Left hindlimb (tissue), 1 donor: ENCODE measurements at places on chromosomes 11 and 22.

DNA sequence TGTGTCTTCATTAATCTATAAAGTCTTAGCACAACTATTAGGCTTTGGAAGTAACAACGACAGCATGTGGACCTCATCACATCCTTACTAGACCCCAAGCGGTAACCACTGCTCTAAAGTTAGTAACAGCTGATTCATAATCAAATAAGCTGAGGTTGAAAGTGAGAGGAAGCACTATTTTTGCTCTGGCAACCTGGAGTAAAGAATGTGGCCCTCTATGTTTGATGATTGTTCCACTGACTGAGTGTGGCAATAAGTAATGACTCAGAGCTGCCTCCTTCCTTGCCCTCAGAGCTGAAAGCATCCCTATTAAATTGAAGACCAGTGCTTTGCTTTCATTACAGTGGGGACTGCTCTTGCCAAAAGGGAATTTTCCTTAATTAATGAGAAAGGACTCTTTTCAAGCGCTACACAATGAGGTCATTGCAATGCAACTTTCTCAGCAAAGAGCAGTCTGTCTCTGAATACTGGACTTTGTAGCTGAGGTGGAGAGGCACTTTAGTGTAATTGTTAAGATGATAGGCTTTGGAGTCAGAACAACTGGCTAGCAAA lies 906.1 kb upstream of the RAG2 start:
- DNase-seq = no peak

GRCh38 chr11:2217211-2218030 lies 45.8 kb upstream of the TH start:
- DNase-seq = no peak

DNA sequence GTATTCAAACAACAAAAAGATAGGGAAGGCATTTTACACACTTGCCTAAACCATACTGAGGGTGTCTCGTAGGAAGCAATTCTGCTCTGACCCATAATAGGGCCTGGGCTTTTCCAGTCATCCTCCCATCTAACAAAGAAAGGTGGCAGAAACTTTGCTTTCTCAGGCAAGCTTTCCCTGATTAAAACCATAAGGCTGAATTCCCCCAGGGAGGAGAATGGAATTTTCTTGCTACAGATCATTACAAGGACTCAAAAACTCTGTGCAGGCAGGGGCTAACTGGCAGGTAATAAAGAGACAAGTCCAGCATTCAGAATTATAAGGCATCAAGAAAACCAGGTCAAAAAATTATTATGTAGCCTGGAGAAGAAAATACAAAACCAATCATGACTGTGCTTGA lies 90.4 kb downstream of the RBFOX2 start:
- DNase-seq = no peak

DNA sequence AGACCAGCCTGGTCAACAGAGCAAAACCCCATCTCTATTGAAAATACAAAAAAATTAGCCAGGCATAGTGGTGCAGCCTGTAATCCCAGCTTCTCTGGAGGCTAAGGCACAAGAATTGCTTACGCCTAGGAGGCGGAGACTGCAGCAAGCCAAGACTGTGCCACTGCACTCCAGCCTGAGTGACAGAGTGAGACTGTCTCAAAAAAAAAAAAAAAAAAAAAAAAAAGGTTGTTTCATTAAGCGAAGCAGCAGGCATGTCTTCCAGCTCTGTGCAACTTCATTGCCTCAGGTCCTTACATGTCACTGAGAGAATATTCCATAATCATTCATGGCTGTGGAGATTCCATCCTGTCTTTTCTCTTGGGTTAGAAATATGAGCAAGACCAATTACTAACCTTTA lies 16.9 kb downstream of the GAB2 start:
- no peak for DNase-seq

DNA sequence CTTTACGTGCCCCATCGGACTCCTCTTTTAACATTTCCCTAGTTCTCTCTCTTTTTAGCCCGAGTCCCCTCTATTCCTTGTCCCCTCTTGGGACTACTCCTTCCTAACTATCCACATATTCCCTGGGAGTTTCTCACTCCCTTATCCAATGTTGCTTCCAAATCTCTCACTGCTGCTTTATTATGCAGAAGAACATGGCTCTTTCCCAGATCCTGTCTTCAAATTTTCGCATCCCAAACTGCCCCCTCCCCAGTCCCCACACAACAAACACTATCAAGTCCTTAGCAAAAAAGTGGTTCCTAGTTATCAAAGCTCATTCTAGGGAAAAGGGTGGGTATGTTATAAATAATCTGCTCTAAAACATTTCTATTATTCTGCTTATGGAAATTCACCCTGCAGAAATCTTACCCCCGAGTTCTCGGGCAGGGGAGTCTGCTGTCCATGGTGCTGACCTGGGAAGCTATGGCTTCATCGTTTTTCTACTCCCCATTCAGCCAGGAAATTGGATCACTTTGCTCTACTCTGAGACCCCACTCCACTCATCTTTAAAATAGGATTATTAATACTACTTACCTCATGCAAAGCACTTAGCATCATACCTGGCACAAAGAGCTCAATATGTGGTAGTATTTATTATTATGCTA lies 393.5 kb downstream of the BUD13 start:
- DNase-seq = peak; percentile 65

- no peak for DNase-seq
These were observed 124.9 kb downstream of the MRTFA start for GRCh38 chr22:40511604-40512003.

- DNase-seq = peak; percentile 9
These were observed 22.3 kb upstream of the ST3GAL4 start for GRCh38 chr11:126333142-126333541.

GRCh38 chr11:36377759-36378564 lies 81.9 kb downstream of the PRR5L start:
- no peak for DNase-seq

GRCh38 chr22:37803639-37804351 lies 3.9 kb upstream of the GCAT start:
- no peak for DNase-seq

GRCh38 chr22:17716529-17716928 lies 57.7 kb downstream of the BID start:
- DNase-seq = no peak

DNA sequence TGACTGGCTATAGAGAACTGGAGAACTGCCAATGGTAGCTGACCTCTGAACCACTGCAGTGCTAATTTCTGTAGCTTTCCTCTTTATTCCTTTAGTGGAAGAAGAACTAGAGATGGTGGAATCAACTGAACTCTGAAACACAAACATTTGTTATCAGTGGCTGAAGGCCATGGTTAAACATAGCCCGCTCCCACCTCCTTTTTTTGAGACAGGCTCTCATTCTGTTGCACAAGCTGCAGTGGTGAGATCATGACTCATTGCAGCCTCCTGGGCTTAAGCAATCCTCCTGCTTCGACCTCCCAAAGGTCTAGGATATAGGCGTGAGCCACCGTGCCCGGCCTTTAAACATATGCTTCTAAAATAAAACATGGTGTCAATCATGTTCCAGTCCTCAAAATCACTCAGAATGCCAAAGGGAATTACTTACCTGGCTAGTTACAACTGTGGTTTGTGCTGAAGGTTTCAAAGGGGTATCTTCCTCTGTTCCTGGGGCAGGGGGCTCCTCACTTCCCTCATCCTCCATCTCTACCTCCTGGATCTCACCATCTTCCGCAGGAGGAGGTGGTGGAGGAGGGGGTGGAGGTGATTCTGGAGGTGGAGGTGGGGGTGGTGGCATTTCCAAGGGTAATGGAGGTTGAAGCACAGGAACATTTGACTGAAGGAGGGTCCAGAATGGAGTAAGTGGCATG lies 9.0 kb upstream of the AGBL2 start:
- no peak for DNase-seq

DNA sequence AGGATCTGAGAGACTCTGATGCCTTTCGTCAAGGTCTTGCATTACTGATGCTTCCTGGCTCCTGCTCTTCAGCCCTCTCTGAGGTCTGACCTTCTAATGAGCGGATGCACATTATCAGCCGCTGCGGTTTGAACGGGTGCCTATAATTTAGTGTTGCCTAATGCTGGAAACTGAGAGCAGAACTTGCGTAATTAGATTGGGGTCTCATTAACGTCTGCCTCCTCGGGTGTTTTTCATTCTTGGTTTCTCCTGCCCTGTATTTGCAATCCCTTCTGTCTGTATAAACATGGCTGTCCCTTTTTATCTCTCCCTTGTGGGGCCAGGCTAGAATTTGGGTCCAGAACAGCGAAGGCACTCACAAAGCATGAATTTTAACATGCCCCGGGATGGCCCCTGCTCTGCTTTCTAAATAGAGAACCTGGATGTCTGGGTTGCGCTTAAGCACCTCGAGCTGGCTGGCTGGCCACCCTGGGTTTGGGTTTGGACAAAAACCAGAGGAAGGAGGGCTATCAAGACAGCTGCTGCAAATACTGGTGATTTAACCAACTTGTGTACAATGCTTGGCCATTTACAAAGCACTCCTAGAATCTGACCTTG lies 118.6 kb downstream of the TIMP3 start:
- DNase-seq = no peak

GRCh38 chr11:58509748-58510147 lies 1.8 kb upstream of the OR5B21 start:
- DNase-seq = no peak

- DNase-seq = no peak
These were observed 42.4 kb downstream of the LIF start for GRCh38 chr22:30204015-30204741.

DNA sequence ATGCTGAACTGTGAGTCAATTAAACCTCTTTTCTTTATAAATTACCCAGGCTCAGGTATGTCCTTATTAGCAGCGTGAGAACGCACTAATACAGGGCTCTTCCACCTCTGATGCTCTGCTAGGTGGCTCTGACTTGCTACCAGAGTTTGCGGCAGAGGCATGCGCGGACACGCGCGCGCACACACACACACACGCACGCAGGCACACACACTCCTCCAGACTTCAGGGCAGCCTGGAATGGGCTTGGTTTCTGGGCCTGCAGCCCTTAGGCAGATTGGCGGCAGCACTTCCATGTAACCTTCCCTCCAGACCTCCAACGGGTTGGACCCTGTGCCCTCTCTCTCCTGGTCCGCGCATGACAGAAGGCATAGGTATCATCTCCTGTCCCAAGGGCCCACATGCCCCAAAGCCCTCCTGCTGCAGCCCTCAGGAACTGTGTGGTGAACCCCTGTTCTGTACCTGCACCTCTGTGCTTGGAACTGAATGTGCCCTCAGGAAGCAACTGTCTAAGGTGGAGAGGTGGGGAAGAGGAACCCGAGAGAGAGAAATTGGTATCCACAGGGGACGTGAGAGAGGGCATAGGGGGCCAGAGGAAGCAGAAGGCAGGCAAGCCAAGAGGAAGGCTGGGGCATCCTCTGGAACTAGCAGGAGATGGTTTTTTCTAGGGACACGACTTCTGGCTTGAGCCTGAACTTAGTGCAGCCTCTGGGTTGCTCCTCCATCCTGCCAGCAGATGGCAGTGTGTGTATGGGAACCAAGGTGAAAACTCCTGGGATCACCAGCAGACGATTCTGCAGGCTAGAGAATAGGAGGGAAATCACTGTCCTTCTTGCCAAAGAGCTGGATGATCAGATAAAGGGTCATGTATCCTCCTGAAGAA lies 23.4 kb upstream of the RIC3 start:
- DNase-seq = peak; percentile 68

- no peak for DNase-seq
These were observed 747.0 kb downstream of the BRD1 start for GRCh38 chr22:49080631-49081030.

DNA sequence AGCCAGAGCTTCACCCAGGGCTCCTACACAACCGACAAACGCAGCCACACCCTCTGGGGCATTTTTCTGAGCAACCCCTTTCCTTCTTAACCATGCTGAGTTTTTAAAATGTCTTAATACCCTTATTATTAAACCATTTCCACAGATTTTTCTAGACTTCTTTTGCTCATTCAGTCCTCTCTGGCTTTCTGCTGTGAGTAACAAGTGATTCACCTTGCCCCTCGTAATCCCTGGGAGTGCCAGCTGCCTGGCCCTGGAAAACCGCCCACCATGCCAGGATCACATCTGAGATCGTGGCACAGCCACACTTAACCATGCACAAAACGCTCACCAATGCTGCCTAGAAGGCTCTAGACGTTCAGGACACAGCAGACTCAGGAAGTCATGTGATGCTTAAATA lies 25.4 kb downstream of the YPEL1 start:
- DNase-seq = no peak

GRCh38 chr11:73262851-73263495 lies 9.2 kb upstream of the P2RY6 start:
- DNase-seq = no peak

GRCh38 chr22:40727964-40728615 lies 48.8 kb downstream of the MCHR1 start:
- DNase-seq = no peak

- DNase-seq = no peak
These were observed 5.4 kb downstream of the EMID1 start for GRCh38 chr22:29211066-29211465.

DNA sequence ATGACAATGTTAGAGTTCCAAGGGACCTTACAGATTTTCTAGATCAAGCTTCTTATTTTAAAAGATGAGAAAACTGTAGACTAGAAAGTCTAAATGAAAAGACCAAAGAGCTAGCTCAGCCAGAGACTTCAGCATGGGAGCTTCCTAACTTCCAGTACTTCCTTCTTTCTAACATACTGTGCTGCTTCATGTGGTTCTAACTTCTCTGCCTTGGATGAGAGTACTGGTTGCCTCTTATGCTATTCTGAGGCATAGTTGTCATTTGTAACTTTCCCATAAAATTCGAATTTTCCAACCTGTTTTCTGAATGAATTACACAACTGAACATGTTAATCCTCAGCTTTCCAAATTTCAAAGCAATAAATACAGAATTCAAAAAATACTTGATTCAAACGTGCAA lies 1.8 kb downstream of the MTMR2 start:
- DNase-seq = no peak

- peak; percentile 72 for DNase-seq
These were observed 99.9 kb upstream of the FGF3 start for GRCh38 chr11:69918938-69919650.

DNA sequence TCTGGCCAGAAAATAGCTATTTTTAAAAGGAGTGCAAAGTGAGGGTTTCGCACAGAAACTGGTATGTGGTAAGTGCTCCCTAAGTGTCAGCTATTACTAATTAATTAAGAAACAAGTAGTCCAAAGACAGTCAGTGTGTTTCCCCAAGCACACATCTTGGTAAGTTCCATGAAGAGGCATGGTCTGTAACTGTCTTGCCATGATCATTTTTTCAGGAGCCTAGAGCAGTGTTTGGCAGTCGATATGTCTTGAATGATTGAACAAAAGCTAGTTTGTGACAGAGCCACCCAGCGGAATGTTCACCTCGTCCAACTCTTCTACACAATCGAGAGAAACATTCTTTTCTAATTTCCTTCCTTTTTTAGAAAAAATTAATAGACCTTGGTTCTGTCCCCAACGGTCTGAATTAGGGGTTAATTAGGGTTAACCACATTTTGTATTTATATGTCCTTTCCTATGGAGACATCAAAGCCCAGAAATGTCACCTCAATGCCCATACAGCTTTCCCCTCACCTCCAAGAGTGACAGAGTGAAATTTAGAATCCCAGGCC lies 57.6 kb upstream of the FTH1 start:
- DNase-seq = no peak

- DNase-seq = no peak
These were observed 499.1 kb downstream of the INSC start for GRCh38 chr11:15613789-15614188.
